ENCODE measurements at places on chromosomes 1 and 21.

- DNase-seq: no peak
Measured at GRCh38 chr1:94350350-94350924, 67.8 kb upstream of the ABCD3 start.

DNA sequence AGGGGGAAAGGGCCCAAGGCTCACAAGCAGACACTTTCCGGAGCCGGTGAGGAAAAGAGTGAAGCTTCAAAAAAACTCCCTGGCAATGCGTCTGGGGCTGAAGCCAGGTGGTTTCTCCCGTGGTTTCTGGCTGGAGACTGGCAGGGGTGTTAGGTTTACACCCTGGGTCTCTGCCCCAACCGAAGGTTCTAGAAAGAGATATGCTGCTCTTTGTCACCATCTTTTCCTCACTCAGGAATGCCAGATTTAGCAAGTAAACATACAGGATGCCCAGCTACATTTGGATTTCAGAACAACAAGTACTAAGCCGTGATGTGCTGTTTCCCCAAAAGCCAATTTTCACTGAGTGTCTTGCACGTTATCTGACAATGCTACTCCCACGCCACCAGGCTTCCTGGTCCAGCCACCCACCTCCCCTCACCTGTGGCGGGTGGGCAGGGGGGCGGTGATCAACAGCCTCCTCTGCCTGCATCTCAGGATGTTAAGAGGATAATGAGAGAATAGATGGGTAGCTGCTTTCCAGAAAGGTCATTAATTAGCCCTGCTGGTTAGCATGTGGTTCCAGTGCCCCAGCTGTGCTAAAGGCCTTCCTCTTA is 69.6 kb upstream of the OLIG2 start:
- no peak for DNase-seq

DNA sequence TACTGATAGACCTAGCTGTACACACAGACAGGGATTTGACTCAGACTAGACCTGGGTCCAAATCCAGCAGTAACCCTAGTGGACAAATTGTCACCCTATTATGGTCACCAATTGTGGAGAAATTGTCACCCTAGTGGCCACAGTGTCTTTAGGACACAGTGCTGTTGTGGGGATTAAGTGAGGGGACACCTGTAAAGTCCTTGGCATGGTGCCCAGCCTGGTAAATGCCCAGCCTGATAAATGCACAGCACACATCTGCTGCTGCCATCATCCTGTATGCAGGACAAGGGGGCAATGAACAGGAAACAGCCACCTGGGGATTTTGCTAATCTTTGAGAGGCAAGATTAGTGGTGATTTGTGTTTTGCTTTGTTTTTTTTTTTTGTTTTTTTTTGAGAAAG is 2.3 kb downstream of the TMEM61 start:
- no peak for DNase-seq

DNA sequence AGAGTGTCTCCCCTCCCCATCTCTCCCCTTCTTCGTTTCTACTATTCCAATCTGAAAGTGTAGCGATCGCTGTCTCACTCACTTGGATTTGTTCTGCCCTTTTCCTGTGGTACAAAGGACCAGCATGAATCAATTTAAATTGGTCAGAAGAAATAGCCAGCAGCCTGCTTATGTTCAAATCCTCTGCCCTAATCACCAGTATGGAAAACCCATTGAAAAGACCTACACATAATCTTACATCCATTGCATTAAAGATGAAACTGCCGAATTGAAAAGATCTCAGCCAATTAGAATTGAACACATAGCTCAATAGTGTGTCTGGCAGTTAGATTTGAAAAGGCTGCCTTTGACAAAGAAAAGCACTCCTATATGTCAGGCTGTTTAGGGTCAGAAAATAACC is 122.6 kb downstream of the TNNI3K start:
- DNase-seq: no peak

DNA sequence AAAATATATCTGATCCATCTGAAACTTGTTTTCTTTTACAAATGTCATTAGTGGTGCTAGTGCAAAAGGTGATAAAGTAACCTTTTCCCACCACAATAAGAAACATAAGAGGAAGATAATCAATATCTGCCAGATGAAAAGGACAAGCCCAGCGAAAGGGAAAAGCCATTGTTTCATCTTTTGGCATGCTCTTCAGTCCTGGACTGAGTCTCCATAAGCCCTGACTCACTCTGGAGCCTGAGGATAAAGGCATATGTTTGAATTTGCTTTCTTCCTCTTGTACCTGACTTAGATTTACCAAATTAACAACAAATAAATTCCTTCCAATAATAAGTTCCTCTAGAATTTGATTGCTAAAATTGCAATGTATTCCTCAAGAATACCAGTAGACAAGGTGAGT is 13.6 kb downstream of the DNAJC11 start:
- no peak for DNase-seq

- no peak for DNase-seq
Measured at GRCh38 chr1:183029591-183030000, 6.4 kb downstream of the LAMC1 start.

- no peak for DNase-seq
Measured at GRCh38 chr1:220335668-220336067, 63.4 kb upstream of the RAB3GAP2 start.

Measured in stimulated activated CD4-positive, alpha-beta T cell treated with anti-CD3 and anti-CD28 coated beads, Interleukin-1b, Interleukin-23, amount 100 ng/mL, for 1 hour (primary cell).